ENCODE measurements at places on chromosomes 3 and 15.
A peak's percentile ranks its signal among the peaks of the same experiment; 100 is the strongest.

DNA sequence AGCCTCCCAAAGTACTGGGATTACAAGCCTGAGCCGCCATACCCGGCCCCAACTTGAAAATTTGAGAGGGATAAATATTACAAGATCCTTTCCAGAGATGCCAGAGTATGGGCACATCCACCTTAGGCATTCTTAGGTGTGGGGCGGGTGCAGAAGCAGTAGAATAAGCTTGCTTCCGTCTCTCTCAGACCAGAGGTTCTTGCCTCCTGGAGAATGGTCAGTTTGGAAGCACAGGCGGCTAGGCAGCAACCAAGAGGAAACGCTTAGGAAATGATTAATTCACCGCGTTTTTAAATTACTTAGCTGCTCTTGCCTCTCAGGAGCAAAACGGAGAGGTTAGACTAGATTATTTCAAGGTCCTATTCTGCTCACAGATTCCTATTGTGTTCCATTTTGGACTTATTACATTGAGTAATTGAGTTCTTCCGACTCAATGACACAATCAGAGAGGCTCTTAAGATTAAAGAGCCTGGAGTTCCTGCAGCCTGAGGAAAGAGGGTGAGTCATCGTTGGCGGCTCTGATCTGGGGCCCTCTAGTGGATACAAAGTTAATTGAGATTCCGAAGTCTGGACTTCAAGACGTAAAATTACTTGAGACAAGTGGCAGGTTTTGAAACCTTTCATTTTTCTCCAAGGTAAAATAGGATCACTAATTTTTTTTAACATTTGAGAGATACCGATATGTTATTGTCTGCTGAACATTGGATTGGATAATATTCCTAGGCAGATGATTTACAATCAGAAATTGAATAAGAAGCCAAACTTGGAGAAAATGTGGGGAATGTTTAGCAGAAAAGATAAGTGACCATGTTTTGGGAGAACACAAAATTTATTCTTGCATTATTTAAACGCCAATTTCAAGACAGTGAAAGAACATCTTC lies 5.8 kb upstream of the TOPAZ1 start:
- peak; percentile 57 for DNase-seq

DNA sequence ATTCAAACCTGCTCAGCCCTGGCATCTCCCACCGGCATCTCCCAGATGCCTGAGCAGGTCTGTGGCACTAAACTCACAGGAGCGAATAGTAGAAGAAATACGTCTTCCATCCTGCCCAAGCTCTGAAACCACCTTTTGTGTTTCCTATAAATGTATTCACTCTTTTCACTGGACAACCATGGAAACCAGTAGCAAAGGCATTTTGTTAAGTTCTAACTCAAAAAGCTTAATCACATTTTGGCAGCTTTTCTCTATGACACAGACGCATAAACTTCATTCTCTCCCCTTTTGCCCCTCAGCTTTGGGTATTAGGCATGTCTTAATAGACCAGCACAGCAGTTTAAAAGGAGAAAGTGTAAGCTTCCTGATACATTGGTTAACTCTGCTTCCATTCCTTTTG lies 24.5 kb upstream of the ARNT2 start:
- DNase-seq: no peak

DNA sequence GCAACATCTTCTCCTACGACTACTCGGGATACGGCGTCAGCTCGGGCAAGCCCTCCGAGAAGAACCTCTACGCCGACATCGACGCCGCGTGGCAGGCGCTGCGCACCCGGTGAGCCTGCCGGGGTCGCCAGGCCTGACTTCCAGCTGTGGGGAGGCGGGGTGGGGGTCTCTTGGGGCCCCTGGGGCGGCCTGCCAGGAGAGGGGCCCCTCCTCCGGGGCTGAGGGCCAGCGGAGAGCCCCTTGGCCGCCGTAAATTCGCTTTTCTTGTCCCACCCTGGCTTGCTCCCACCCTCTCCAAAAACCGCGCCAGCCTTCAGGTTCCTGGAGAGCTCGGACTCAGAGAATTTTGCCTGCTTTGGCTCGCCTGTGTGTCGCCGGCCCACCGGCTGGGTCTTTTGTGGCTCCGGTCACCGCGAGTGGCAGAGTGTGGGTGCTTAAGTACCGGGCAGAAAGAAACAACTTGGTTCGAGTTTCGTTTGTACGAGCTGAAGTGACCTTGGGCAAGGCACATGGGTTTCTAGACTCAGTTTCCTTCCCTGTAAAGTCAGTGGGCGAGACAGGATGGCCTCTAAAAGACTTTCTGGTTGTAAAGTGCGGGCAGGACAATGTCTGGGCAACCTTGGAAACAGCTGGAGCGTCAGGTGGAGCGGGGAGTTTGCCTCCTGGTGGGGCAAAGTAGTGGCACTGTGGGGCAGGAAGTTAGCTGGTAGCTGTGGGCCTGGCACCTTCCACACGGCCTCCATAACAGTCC lies 976 bp downstream of the ABHD17C start:
- peak; percentile 17 for DNase-seq

DNA sequence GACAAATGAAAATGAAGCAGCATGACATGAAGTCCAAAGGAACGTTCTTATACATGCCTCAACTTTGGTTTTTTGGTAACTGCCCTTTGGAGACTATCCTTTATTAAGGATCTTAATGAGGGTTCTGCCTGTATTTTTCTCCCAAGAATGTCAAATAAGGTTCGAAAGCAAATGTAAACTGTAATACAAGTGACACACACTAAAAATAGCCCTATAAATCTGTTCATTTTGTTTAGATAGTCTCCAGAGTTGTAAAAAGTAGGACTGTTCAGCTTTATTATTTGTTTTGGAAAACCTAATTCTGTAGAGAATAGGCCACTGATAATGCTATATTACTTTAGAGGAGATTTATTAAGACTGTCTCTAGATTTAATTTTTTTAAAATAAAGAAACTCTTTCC lies 80.5 kb upstream of the CDIN1 start:
- no peak for DNase-seq

GRCh38 chr15:23629234-23629805 lies 18.3 kb downstream of the MAGEL2 start:
- no peak for DNase-seq

- DNase-seq: no peak
These were observed 35.3 kb downstream of the TLE3 start for GRCh38 chr15:70062321-70062956.

DNA sequence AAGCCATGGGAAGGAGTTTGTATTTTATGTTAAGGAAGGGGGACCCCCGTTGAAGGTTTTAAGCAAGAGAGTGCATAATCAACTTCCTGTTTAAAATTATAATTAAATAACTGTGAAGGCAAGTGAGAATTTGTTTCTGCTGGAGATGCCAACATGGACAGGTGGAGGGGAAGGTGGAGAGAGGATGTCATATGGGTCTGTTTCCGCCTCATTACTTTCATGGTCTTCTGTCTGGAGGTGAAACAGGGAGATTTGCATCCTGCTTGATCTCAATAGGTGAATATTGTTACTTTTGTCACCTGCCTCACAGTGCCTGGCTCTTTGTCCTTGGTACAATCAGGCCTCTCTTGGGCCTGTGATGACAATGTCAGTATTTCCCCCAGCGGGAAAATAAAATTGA lies 300.6 kb upstream of the LMCD1 start:
- no peak for DNase-seq

DNA sequence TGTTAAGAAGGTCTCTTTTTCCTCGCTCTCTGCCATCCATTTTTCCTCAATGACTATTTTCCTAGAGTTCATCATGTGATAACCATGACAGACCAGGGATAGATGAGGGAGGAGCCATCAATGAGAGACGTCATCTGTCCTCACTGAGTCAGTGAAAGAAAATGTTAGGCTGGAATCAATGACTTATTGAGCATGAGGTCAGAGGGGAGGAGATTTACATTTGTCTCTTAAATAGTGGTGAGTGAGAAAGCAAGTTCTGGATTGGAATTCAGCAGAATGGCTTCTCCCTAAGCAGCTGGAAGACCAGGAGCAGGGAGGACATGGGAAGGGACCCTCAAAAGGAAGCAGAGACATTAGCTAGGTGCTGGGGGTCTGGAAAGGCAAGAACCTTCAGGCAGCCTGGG lies 28.2 kb upstream of the USP3 start:
- DNase-seq: no peak

GRCh38 chr3:22713936-22714335 lies 489.2 kb upstream of the UBE2E2 start:
- DNase-seq: no peak

DNA sequence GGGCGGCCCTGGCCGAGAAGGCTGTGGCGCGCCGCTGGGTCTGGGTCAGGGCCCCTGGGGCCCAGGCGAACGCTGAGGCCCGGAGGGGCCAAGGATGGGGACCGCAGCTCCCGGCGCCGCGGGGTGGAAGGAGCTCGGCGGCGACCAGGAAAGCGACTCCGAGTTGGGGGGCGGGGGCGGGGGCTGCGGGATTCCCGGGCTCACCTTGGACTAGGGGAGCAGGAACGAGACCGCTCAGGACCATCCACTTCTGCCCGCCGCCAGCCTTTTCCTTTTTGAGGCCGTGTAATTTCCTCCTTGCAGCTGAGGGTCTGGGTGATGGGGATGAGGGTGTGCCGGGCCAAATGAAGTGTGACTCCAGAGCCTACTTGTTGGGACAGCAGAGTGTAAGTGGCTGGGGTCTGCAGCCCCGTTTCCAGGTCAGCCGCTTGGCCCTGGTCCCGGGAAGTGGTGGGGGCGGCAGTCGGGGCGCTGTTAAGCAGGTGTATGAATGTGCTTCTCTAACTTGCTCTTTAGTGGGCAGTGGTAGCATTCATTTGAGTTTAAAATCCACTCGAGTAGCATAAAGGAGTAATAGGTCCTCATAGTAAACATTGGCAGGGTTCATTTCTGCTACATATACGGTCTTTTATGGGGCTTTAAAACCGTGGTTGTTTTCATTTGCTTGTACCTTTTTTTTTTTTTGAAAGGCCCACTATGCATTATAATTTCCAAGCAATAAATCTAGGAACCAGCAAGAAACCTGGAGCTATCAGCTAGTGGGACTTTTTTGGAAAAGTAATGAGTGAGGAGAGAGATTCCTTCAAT lies 717 bp downstream of the PXK start:
- DNase-seq: peak; percentile 23

GRCh38 chr3:119913021-119913420 lies 131.1 kb downstream of the NR1I2 start:
- DNase-seq: no peak

DNA sequence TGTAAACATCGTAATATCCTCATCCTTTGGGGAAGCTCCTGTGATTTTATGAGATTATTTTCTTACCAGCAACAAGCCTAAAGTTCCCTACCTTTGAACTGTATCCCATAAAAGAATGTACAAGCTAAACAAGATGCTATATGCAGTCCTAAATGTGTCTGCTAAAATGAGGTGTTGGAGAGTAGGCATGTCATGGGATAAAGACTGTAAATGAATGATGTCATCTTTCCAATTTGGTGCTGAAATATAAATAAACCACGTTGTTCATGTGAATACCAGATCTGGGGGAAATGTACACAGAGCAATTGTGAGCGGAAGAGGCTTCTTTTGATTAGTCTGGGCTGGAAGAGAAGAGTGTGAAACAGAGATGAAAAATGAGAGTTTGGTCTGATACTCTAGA lies 214.9 kb upstream of the WNT5A start:
- no peak for DNase-seq

GRCh38 chr3:9897408-9898372 lies 5.0 kb upstream of the IL17RE start:
- DNase-seq: no peak

DNA sequence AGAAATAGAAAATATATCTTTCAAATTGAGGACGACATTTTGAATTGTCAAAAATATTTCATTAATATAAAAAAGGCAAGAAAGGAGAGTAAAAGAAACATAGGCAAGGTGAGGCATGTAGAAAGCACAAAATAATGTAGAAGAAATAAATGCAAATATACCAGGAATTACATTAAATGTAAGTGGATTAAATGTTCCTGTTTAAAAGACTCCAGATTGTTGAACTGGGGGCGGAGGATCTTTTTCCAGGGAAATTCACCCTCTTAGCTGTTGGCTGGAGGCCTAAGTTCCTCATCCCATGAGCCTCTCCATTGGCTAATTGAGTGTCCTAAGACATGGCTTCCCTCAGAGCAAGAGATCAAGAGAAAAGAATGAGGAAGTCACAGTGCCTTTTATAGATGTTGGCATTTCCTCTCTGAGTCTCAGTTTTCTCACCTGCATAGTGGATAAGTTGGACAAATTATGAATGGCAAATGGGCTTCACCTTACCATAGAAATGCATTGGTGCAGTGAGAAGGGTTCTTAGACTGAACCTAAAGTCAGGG lies 147.4 kb upstream of the SMAD3 start:
- DNase-seq: no peak

GRCh38 chr15:55789066-55789660 lies 46.2 kb upstream of the PRTG start:
- peak; percentile 40 for DNase-seq

GRCh38 chr3:45320986-45321385 lies 67.4 kb upstream of the LARS2 start:
- no peak for DNase-seq

DNA sequence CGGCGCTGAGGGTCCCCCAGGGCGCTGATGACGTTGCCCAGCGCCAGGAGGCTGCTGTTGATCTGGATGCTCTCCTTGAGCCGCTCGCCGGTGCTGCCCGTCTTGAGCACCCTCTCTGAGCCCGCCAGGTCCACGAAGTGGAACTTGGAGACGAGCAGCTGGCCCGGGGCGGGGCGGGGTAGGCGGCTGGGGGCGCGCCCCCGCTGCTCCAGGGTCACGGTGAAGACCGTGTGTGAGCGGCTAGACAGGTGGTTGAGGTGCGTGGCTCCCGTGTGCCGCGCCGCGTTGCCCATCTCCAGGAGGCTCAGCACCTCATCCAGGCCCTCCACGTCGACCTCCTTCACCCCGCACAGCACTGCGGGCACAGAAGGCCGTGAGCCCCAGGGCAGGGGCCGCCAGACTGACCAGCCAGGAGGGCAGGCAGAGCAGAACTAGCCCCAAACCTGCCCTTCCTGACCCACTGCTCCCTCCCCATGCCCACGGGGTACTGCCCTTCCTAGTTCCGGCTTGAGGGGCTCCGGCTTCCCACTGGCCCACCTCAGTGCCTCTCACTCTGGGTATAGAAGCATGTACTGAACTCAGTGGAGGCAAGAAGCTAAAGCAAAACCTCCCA lies 6.1 kb downstream of the KIF7 start:
- DNase-seq: no peak

GRCh38 chr15:80208758-80209734 lies 43.0 kb downstream of the CTXND1 start:
- no peak for DNase-seq

DNA sequence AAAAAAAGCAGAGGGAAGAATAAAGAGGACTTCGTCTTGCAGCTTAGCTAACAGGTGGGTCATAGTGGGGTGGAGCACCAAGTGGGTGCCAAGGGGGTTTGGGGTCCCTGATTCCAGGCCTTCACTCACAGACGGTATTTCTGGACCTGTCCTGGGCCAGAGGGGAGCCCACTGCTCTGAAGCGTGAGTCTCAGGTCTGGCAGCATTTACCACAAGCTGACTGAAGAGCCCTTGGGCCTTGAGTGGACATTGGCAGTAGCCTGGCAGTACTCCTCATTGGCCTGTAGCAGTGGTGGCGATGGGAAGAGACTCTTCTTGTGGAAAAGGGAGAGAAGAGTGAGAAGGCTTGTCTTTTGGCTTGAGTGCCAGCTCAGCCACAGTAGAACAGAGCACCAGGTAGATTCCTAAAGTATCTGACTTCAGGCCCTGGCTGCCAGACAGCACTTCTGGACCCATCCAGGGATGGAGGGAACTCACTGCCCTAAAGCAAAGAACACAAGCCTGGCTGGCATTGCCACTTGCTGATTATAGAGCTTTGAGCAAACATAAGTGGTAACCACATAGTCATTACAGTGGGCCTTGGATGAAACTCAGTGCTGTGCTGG lies 72.9 kb downstream of the GLDN start:
- no peak for DNase-seq

Measured in activated CD8-positive, alpha-beta memory T cell treated with anti-CD3 and anti-CD28 coated beads, Interleukin-2, amount 50 U/mL, for 4 hours (primary cell).